Left lung (tissue), 14 donors: ENCODE measurements at places on chromosomes 4 and X. TPM values are rescaled to one million over a fixed set of nuclear protein-coding genes. Genes with fewer than 3 reads are reported as not detected.
A peak's percentile ranks its signal among the peaks of the same experiment; 100 is the strongest.

The GC gene
- not detected for total RNA-seq

GRCh38 chr4:143743591-143743990 lies 43.1 kb upstream of the FREM3 start:
- no peaks in the 10 kb centered on the region for H3K4me1 ChIP-seq
- no peak for DNase-seq
- no peaks in the 10 kb centered on the region for H3K36me3 ChIP-seq
- no peak overlapping the region for H3K27ac ChIP-seq
- H3K4me3 ChIP-seq = no peak overlapping the region

DNA sequence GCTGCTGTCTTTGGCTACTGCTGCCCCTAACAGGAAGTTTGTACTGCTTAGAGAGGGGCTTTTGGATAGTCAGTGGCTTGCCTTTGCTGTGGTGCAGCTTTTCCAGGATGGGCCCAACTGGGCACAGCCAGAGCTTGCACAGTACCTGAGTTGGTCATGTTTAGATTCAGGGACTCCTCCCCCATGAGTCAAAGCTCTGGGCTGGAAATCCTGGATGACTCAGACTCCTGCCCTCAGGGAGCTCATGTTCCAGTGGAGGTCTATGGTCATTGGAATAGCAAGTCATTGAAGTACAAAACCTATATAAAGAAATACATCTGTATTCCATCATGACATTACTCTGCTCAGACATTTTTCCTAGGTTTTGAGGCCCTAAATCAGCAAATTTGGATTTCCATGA lies 66.7 kb upstream of the PJA1 start:
- no peaks in the 10 kb centered on the region for H3K36me3 ChIP-seq
- H3K27me3 ChIP-seq = no peaks in the 10 kb centered on the region
- H3K4me1 ChIP-seq = no peaks in the 10 kb centered on the region
- H3K27ac ChIP-seq = no peak overlapping the region
- DNase-seq = no peak
- no peak overlapping the region for H3K4me3 ChIP-seq

- H3K4me3 ChIP-seq = no peak overlapping the region
- H3K27me3 ChIP-seq = no peaks in the 10 kb centered on the region
- H3K36me3 ChIP-seq = no peaks in the 10 kb centered on the region
- H3K4me1 ChIP-seq = no peaks in the 10 kb centered on the region
- H3K27ac ChIP-seq = no peak overlapping the region
- DNase-seq = no peak
Observed at GRCh38 chr4:156194896-156195295, 241.2 kb upstream of the CTSO start.

DNA sequence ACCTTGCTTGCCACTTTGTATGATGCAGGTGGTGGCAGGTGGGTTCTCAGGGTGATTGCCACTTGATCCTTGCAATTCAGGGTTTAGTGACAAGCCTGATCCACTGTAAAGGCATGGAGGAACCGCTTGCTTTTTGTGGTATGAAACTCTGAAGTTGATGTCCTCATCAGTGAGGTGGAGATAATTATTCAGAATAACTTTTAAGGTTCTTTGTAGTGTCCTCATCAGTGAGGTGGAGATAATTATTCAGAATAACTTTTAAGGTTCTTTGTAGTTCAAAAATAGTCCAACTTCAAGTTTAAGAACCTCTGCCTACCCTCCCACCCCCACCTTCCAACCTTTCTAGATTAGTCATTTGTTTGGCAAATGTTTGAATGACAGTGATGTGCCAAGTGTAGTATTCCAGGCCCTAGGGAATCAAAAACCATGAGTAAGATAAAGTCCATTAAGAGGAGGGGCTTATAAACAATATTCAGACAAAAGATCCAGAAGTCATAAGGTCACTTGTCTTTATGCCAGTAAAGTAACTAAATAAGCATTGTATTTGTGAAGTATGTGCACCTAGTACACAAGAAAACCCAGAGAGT lies 51.2 kb downstream of the DCUN1D4 start:
- H3K4me3 ChIP-seq = no peak overlapping the region
- H3K27ac ChIP-seq = no peak overlapping the region
- no peaks in the 10 kb centered on the region for H3K27me3 ChIP-seq
- no peak for DNase-seq

DNA sequence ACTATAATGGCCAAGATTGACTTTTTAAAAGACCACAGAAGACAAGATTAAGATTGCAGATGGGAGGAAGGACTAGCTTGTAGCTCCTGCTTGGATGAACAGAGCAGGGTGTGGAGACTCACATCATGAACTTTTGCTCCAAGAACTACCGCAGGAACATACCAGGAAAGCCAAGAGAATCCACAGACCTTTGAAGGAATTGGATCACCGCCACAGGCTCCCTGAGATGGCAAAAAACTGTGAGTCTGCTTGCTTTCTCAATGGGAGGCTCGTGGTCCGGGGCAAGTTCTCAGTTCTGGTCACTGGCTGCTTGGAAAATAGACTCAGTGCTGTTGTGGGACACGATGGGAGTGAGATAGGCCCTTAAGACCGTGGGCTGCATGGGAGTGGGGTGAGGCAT lies 276.6 kb downstream of the CCSER1 start:
- no peaks in the 10 kb centered on the region for H3K27me3 ChIP-seq
- H3K4me1 ChIP-seq = no peaks in the 10 kb centered on the region
- H3K4me3 ChIP-seq = no peak overlapping the region
- H3K27ac ChIP-seq = no peak overlapping the region
- H3K36me3 ChIP-seq = no peaks in the 10 kb centered on the region

GRCh38 chr4:1171311-1172227 lies 814 bp downstream of the SPON2 start:
- no peaks in the 10 kb centered on the region for H3K36me3 ChIP-seq
- H3K4me3 ChIP-seq = peak overlapping the region; percentile 31
- H3K27me3 ChIP-seq = peaks cover 64% of the 10 kb centered on the region
- H3K4me1 ChIP-seq = peaks cover 50% of the 10 kb centered on the region
- peak overlapping the region; percentile 38 for H3K27ac ChIP-seq

DNA sequence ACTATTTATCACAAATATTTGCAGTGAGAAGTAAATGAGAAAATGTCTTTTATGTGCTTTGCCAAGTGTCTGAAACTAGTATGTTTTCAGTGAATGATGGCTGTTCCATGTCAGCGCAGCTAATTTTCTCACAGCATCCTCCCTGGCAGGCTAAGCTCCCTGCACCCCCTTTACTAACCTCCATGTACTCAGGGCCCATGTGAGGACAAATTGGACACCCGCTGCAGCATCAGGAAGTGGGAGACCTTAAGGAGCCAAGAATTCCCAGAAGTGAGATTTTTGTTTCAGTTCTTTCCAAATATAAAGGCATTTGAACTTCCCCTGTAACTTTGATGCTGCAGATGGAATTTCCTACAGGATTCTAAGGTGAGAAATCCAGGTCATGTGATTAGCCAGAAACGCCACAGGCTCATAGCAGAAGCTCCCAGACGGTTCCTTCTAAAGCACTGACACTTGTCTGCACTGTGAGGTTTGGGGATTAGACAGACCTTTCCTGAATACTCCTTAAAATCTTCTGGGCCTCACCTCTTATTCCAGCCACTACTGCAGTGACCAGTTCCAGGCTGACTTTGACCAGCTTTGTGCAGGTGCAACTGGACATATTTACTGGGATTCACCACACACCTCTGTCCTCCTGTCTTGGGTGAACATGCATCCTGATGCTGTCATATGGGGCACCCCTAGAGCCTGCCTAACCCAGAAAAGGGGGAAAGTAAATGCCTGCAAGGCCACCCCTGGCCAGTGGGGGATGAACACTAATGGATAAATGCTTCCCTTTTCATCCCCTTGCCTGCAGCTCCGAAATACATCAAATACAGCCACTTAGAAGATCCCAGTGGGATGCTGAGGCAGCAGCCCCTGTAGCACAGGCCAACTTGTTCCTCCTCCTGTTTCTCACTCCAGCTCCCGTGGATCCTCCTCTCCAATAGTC lies 45.9 kb downstream of the LGI2 start:
- H3K27ac ChIP-seq = no peak overlapping the region
- H3K36me3 ChIP-seq = no peaks in the 10 kb centered on the region
- H3K27me3 ChIP-seq = no peaks in the 10 kb centered on the region
- no peak for DNase-seq
- H3K4me3 ChIP-seq = no peak overlapping the region
